Activated naive CD4-positive, alpha-beta T cell treated with Interleukin-2 at 50 U/mL for 16 hours (primary cell): ENCODE measurements at places on chromosomes 4 and X.

GRCh38 chr4:184061582-184061981 lies 156.1 kb downstream of the ENPP6 start:
- DNase-seq, result no peak

DNA sequence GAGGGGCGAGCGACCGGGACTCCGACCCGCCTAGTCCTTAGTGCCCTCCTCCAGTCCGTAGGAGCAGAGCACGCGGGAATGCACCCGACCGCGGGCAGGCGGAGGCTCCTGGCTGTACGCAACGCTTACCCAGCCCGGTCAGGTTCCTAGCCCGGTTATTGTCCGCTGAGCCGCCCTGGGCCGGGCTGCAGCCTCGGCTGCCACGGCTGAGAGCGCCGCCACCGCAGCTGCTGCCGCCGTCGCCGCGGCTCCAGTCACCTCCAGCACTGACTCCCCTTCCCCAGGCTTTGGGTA lies at the start of gene AMER1:
Gene AMER1 (minus strand): TSS at position 268 of the 294 bp plus-strand sequence. CDS start 12,422 bp downstream, outside the sequence.
- no peak for DNase-seq

DNA sequence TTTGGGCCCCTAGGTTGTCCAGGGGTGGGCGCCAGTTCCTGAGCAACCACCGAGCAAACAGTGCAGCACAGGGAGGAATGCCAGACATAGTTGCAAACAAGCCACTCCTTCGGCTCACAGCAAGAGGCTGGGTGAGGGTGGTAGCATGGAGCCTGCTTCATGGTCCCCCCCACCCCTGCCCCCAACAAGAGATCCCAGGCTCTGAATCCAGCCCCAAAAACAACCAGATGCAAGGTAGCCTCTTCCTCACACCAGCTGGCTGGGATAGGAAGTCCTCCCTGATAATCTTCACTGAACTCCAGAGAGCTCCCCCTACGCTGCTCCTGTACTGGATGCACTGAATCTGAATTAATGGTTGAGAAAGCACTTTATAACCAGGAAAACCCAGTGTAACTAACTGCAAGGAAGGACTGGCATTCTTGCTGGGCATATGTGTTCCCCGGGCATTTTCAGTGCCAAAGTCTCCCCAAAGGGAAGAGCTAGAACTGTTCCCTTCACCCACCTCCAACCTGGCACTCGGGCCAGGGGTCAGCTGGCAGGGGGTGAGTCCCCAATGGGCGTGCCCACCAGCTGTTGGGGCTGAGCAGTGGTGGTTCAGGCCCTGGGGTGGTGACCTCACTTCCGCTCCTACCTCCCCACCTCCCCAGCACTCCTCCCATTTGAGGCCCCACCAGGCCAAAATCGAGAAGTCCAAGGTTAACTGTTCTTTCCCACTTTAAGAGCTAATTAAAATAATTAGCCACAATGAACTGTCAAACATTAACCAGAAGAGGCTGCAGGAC lies 1.5 kb downstream of the ELF4 start:
- DNase-seq, result no peak

DNA sequence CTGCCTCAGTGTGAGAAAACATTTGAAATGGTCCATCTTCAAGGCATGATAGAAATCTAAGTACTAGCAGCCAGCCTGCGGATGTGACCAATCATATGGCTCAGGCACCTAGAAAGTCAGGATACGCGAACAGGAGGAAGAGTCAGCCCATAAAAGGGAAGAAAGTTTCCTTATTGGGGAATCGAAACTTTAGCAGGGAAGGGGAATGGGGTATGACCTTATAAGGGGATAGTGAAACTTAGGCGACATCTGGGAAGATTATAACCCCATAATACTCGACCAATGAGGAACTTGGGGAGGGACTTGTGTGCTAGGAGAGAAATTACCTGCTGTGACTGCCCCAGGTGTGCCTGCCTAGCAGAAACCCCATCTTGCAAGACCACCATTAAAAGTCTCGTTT lies 26.2 kb upstream of the PYURF start:
- no peak for DNase-seq

GRCh38 chr4:122857160-122857559 lies 30.5 kb downstream of the FGF2 start:
- DNase-seq, result no peak

DNA sequence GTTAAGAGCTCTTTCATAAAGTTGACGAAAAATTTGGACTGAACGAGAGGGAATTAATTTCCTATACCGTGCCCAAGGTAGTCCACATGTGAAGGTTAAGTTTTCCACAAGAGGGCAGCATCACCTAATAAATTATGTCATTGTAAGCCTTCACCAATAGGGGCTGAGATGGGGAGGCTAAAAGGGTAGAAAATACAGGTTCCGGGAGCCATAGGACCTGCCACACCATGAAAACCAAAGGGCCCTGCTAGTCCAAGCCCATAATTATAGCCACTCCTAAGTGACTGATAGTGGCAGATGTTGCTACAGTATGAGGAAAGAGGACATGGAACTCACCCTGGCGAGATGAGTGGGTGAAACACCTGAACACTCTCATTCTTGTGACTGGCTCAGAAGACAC lies 122.2 kb downstream of the SHROOM4 start:
- no peak for DNase-seq

- DNase-seq, result no peak
Measured at GRCh38 chr4:119039779-119040178, 95.9 kb upstream of the MYOZ2 start.

- no peak for DNase-seq
Measured at GRCh38 chr4:25440478-25441030, 63.5 kb downstream of the ANAPC4 start.

GRCh38 chr4:188127214-188127874 lies 11.9 kb upstream of the TRIML1 start:
- DNase-seq, result no peak

- no peak for DNase-seq
Measured at GRCh38 chrX:33171041-33171440, 40.3 kb downstream of the DMD start.

- no peak for DNase-seq
Measured at GRCh38 chr4:105509714-105510113, 35.9 kb upstream of the PPA2 start.

DNA sequence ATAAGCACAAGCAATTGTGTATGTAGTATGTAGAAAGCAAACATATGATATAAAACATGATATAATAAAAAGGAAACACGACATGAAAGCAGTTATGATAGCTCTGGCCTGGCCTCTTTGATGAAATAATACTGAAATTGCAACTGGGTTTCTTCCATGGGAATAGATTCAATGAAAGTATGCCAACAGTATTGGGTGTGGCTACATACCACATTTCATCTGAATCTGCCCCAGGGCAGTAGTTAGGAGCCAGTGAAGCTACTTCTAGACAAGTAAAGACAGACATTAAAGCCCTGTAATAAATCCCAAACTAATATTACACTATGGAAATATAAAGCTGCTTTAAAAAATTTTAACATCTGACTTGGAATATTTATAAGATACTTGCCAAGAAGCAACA lies 207.3 kb downstream of the FBXW7 start:
- no peak for DNase-seq

GRCh38 chrX:141928432-141928831 lies 24.7 kb downstream of the MAGEC1 start:
- DNase-seq, result no peak

- no peak for DNase-seq
Measured at GRCh38 chrX:31350808-31351074, 278.9 kb upstream of the FTHL17 start.

DNA sequence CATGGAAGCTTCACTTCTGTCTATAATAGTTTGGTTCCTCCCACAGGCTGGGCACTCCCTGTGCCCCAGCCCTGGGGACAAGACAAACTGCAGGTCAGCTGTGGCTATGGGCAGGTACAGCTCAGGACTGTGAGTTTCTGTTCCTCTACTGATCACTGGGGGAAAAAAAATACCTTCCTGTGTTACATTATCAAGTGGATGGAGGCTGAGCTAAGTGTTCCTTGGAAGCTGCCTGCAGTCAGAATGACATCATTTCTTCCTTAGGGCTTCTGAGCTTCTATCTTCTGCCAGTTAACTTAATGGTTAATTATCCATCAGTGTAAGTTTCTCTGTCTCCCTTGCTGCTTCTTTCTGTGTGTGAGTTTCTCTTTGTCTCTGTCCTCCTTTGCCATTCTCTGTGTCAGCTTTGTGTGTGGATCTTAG lies 4.6 kb downstream of the RAB33A start:
- DNase-seq, result no peak

- DNase-seq, result no peak
Measured at GRCh38 chr4:132918096-132918495, 231.0 kb upstream of the PCDH10 start.

DNA sequence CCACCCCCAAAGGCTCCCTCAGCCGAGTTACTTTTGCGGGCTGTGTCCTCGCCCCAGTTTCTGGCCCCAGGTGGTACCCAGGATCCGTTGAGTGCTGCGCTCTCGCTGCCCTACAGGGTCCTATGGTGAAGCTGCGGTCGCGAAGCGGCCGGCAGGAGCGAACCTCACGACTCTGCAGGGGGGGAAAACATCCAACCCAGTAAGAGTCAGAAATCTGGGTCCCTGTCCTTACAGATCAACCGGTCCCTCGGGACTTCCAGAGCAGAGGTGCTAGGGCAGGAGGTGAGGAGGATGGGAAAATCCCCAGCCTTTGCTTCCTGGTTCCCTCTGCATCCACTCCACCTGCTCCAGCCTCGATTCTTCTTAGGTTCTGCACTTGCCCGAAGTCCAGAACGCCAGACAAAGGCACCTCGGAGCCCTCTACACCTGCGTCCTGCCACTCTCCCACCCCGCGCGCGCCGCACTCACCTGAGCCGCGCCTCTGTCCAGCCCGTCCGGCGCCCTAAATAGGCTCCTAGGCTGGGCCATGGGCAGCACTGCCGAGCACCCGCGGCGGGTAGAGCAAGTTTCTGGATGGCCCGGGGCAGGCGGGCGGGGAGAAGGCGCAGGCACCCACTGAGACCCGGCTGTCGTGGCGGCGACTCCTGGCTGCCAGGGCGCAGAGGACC lies at the start of gene HS3ST1:
Gene HS3ST1 (minus strand): TSS at position 664 of the 668 bp plus-strand sequence. CDS start 28,889 bp downstream, outside the sequence.
- DNase-seq, result no peak

GRCh38 chr4:82797405-82798111 lies 1.0 kb downstream of the SCD5 start:
- no peak for DNase-seq

GRCh38 chr4:89284020-89284424 lies 23.6 kb downstream of the GPRIN3 start:
- no peak for DNase-seq

DNA sequence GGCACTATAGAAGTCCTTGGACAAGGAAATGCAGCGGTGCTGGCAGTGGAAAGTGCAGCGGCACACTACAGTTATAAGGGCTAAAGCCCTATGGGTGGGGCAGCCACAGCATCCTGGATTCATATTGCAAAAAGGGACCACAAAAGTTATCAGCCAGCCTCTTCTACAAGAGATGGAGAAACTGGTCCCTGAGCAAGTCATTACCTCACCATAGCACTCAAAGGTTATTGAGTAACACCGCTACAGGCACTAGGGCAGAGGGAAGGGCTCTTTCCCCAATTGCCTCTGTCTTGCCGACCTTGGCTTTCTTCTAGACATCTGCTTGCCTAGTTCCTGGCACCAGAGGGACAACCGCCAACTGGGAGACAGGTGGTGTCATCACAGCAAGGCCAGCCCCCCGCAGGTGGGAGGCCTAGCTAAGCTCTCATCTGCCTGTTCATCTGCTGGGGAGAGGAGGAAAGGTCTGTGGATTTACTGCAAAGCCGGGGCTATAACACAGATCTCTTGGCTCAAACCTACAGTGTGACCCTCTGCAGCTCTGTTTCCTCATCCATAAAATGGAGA lies 600.0 kb downstream of the BCOR start:
- DNase-seq, result no peak

GRCh38 chr4:86924811-86925210 lies 10.0 kb upstream of the AFF1 start:
- DNase-seq, result no peak

GRCh38 chr4:6689506-6689960 lies 4.1 kb upstream of the S100P start:
- no peak for DNase-seq

DNA sequence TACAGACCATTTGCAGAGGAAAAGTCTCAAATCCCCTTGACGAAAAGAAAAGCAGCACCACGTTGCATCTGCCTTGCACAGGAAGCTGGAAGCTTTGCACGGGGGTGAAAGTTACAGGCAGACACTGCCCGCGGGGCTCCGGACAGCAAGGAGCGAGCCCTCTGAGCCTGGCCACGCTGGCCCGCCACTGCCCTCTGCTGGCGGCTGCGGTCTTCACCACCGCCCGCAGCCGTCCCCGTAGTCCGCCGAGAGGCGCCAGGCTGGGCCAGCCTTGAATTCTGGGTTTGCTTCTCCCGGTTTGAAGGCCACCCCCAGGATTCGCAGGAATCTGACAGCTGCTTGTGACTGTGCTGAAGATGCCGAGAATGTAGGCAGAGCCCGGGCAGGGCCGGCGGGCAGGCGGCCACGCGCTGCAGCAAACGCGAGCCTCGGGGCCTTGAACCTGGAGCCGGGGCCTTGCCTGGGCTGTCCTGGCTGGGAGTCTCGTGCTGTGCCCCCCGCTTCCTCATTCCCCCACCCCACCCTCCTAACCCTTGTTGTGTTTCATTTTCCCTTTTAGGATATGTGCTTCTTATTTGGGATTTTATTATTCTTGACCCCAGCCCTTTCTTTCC lies 49.2 kb downstream of the ENPP6 start:
- DNase-seq, result peak; percentile 58

GRCh38 chr4:57612279-57612678 lies 502.1 kb upstream of the IGFBP7 start:
- no peak for DNase-seq

- no peak for DNase-seq
Measured at GRCh38 chr4:133137571-133137970, 11.5 kb upstream of the PCDH10 start.

GRCh38 chr4:98502031-98502430 lies 156.4 kb downstream of the TSPAN5 start:
- no peak for DNase-seq

DNA sequence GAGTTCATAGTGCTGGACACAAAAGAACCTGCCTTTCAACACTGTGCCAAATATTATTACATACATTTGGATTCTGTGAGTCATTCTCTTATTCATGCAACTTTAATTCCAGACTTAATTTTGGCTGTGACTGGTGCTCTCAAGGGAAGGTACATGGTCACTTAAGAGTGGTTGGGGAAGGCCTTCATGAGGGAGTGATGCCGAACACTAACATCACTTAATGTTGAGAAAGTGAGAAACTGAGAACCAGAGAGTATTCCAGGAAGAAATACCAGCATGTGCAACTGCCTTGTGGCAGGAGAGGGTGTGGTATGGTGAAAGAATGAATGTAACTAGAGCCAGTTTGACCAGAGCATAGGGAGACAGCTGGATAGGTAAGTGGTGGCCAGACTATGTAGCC lies 41.5 kb upstream of the FHDC1 start:
- DNase-seq, result no peak

DNA sequence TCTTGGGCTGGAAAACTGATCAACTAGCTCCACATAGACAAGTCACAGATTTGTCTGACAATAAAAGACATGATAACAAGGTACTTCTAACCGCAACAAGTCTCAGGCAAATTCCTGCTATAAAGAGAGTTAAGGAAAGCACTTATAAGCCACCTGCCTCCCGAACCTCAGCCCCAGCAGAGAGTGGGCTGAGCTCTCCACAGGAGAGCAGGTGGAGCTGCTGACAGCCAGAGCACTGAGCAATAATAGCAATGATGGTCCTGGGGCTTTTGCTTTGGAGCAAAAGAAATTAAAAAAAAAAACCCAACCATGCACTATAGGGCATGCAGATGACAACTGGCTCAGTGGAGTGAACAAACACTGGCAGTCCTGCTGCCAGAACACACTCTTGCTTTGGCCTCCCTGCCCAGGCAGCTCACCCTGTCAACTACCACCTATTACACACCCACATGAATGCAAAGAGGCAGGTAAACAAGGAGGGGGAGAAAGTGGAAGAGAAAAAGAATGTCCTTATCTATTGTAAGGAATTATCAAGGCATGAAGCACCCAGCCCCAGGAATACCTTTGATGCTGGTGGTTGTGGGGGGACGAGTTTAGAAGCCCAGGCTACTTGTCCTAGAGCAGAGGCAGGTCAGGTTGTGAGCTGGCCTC lies 135.8 kb upstream of the DGKK start:
- DNase-seq, result no peak
